Prostate gland (tissue), 2 donors: ENCODE measurements at places on chromosomes 2 and 18.

DNA sequence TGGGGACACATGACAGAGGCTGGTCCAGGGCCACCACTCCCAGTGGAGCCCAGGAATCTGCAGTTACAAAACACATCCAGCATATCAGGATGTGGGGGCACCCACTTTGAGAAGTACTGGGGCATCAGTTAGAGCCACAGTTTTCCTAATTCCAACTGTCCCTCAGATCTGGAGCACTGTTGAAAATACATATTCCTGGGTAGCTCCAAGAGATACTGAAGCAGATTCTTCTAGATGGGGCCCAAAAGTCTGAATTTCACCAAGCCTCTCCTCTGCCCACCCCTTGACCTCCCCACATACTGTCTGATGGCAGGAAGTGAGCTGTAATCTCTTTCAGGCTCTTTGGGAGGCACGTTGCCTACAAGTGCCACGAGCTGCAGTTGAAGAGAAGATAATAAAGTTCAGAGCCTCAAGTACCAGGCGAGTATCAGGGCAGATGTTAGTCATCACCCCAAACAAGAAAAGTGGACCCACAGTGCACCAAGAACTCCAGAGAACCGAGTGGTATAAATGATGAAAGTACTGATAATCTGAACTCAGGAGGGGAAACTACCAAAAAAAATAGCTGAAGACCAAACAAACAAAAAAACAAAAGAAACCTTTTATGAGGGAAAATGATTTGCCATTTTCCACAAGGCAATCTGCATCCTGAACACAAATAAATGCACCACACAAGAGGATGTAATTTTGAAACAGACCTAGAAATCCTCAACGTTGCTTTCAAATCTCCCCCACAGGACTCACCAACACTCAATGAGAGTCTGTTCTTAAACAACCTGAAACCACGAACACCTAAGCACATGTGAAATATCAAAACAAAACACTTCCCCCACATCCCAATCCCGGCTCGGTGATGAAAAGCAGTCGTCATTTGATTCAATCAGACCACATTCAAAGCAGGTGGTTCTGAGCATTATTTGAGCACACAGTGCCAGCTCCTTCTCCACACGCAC lies 98.7 kb downstream of the TCF4 start:
- DNase-seq, result no peak

GRCh38 chr2:125172181-125172580 lies 1147.1 kb downstream of the CNTNAP5 start:
- no peak for DNase-seq

DNA sequence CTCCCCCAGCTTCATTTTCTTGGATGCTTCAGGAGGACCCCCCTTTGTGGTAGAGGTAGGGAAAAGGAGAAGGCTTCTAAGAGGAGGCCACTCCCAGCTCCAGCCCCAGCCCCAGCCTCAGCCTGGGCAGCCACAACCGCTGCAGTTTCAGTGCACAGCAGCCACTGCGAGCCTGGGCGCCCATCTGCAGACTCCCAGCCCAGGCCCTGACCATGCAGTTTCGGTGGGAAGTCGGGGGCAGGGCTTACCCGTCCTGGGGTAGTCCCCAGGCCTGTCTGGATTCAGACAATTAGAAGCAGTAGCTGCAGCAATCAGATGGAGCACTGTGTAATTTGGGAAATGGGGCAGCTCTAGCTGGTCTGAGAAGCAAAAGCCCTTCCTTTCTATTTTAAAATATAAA lies 28.6 kb downstream of the ITM2C start:
- no peak for DNase-seq

- DNase-seq, result no peak
Measured at GRCh38 chr2:24058564-24059271, 9.2 kb downstream of the FKBP1B start.

GRCh38 chr18:48949050-48949605 lies 1.6 kb downstream of the SMAD7 start:
- DNase-seq, result no peak

DNA sequence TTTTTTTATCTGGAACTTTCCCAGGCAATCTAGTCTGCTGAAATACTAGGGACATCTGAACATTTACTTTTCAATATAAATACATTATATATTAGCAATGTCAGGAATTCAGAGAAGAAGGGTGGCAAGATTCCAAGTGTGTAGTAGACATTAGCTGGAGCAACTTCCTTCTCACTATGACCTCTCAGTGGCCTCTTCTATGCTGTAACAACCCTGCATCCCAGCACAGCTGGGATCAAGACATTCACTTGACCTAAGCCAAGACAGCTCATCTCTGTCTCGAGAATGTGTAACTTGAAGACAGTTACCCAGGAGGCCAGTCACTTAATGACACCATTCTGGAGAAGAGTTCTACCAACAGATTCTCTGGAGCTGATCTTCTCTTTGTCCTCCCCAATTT lies 61.7 kb upstream of the RALBP1 start:
- no peak for DNase-seq

DNA sequence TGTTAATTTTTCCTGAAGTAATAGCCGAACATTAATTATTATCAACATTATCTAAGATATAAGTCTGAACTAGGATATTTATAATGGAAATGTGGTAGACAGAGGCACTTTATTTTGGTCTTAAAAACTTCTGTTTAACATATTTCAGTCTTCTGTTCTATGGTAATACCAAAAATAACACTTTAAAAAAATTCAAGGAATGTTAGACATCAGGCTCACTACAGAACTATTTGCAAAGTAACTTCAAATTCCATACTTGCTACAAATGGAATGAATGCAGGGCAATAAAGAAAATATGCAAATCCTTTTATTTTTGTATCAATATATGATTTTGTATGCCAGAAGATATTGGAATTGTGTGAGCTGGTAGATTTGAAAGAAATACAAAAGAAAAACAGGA lies 345.5 kb upstream of the DSEL start:
- no peak for DNase-seq

GRCh38 chr18:49273241-49273880 lies 187.1 kb downstream of the DYM start:
- no peak for DNase-seq

- DNase-seq, result no peak
Measured at GRCh38 chr2:11224887-11225286, 69.6 kb downstream of the SLC66A3 start.

DNA sequence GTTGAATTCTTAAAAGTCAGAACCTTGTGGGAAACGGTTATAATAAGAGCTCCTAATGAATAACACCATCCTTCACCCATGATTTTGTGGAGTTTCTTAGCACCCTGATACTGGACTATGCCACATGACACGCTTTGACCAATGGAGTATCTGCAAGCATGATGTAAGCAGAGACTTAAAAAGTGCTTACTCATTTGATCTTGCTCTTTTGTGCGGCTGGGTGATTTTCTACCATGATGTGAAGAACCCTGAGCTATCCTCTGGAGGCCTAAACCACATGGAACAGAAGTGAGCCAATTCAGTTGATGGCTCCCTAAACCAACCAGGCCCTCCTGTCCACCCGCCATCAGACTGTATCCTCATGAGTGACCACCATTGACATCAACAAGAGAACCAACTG lies 70.9 kb downstream of the TCF4 start:
- no peak for DNase-seq

- DNase-seq, result no peak
Measured at GRCh38 chr2:199631129-199631528, 173.4 kb upstream of the SATB2 start.

DNA sequence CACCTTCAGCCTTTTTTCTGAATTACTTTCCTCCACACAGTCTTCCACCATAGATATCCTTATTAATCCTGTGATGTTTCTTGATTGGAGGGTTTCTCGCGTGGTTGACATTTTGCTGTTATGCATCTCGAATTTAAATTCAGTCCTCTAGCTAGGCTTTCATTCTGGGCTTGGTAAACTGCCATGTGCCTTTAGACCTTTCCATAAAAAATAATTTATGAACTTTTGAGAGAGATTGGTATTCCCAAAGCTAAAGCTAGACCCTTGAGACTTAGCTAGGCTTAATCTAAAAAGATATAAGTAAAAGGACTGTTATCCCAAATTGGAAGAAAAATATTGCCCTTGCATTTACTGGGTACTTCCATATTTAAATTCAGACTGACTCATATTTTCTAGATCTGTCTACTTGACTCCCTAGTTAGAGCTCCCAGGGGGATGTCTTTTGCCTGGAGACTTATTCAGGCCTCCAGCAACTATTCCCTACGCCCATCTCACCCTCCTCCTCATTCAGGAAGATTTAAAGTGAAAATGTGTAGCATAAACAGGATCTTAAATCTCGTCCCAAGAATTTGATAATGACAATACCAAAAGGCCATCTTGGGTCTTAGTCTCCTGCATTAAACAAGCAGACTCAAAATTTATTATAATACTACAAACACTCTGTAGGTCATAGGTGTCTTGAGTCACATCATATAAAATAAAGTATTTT lies 60.3 kb downstream of the KIAA2012 start:
- DNase-seq, result no peak

DNA sequence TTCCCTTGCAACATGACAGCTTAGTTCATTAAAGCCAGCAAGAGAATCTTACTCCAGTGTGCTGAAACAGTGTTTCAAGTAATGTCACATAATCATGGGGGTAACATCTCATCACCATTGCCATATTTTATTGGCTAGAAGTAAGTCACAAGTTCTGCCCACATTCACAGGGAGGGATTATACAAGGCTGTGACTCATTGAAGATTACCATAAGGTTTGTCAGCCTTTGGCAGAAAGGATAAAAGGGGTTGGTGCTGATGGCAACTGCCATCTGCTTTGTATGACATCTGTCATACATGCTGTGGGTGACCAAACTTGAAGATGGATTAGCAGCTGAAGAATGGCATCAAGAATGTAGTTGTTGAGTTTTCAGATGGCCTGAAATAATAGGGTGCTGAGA lies 61.2 kb downstream of the KCNE4 start:
- DNase-seq, result no peak

DNA sequence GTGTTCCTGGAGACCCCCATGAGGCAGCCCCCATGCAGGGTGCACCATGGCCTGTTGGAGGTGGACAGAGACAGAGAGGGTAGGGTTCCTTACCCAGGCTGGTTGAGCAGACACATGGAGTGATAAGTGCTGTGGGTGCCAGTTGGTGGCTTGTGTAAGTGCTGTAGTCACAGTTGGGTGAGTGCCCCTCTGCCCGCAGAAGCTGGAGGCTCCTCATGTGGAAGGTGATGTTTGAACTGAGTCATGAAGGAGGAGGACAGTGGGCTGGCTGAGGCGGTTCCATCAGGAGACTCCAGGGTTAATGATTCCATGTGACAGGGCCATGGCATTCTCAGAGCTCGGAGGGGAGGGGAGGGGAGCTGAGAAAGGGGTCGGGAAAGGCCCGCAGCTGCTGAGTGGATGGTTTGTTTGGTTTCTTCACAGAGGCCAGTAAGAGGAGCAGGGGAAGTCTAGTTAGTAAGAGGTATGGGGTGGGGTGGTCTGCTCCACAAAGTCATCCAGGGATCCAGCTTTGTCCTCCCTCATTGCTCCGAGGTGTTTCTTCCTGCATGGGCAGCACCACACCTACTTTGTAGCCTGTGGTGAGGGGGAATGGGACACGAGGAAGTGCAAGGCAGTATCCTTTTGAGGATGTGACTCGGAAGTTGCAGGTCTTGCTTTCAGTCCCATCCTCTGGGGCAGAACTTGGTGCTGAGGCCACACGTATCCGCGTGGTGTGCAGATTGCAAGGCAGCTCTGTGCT lies 13.6 kb downstream of the IMPA2 start:
- DNase-seq, result no peak

- DNase-seq, result no peak
Measured at GRCh38 chr2:26723991-26724750, 31.6 kb downstream of the KCNK3 start.

DNA sequence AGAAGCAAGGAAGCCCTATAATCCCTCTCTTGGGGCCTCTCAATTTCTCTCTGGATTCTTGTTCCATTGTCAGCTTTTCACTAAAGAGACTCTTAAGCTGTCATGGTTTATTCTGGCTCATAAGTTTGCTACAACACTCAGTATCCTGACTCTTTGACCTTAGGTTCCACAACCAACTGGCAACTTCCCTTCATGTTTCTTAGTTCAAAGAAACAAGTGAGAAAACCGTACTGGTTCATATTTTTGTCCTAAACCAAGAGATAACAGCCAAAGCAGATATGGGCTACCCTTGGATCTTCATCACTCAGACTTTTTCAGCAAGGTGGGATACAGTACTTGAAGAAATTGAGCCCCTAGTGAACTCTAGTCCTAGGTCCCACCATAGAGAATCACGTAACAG lies 109.9 kb upstream of the CRIM1 start:
- DNase-seq, result no peak

- peak; percentile 53 for DNase-seq
Measured at GRCh38 chr18:35267161-35267651, 22.8 kb downstream of the ZSCAN30 start.

GRCh38 chr18:21496277-21496835 lies 104.1 kb downstream of the ESCO1 start:
- DNase-seq, result no peak

DNA sequence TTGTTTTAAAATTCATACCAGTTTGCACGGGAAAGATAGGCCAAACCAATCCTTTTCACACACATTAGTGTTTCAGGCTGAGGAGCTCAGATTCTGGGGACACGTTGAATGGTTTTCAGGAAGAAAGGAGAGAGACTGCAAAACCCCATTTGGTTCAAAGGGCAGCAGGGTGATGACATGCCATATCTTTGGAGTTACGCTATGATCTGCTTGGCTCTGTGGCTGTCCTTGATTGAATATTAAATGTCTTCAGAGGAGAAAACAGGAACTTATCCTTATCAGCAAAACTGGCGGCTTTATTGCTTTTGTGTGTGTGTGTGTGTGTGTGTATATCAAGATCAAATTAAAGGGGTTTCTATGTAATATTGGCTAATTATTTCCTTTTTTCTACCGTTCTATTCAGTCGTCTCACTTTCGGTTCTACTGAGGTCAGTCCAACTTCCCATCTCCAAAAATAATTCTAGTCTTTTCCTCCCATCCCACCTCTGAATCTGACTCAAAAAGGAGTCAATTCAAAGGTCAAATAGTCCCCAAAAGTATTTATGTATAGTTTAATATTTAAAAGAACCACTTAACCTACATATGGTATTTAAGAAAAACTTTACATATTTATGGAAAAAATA lies 292.9 kb upstream of the CCDC68 start:
- no peak for DNase-seq

GRCh38 chr18:25062720-25063119 lies 289.2 kb downstream of the ZNF521 start:
- DNase-seq, result no peak

DNA sequence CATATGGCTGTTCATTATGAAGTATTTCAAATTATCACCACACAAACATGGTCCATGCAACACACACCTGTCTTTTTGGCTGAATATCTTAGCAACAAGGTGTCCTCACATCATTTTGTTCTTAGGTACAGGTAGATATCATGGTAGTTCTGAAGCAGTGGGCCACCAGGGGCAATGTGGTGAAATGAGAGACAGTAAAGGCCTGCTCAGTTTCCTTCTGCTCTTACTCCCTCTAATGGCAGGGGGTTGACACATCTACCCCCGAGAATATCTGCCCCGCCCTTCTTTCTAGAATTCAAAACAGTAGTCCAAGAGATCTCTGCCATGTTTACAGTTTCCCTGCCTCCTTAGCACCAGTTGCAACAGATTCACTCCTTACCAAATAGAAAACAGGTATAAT lies 147.0 kb upstream of the KLHL14 start:
- DNase-seq, result no peak
